ENCODE measurements at places on chromosomes 12 and 14.

DNA sequence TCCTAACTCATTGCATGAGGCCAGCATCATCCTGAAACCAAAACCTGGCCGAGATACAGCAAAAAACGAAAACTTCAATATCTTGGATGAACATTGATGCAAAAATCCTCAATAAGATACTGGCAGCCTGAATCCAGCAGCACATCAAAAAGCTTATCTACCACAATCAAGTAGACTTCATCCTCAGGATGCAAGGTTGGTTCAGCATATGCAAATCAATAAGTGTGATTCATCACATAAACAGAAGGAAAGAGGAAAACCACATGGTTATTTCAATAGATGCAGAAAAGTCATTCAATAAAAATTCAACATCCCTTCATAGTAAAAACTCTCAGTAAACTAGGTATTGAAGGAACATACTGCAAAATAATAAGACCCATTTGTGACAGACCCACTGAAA, 56.5 kb upstream of the PPFIA2 start:
- no peak for DNase-seq

GRCh38 chr14:71261206-71261605, 353.9 kb downstream of the PCNX1 start:
- no peak for DNase-seq

- peak; percentile 46 for DNase-seq
These were observed at the start of gene NCOR2 for GRCh38 chr12:124566997-124567672. NCOR2 (minus strand) TSS chr12:124567612; CDS start chr12:124495251, 72,361 bp downstream.

GRCh38 chr12:94925729-94926128, 77.8 kb downstream of the NDUFA12 start:
- DNase-seq, result no peak

GRCh38 chr14:89747126-89747525, 207.4 kb downstream of the EFCAB11 start:
- no peak for DNase-seq

- no peak for DNase-seq
These were observed 78.5 kb upstream of the SSTR1 start for GRCh38 chr14:38129192-38129591.

GRCh38 chr12:130009961-130010360, 106.1 kb upstream of the TMEM132D start:
- no peak for DNase-seq

- DNase-seq, result no peak
These were observed 360.5 kb downstream of the CACNA1C start for GRCh38 chr12:2413301-2413700.

DNA sequence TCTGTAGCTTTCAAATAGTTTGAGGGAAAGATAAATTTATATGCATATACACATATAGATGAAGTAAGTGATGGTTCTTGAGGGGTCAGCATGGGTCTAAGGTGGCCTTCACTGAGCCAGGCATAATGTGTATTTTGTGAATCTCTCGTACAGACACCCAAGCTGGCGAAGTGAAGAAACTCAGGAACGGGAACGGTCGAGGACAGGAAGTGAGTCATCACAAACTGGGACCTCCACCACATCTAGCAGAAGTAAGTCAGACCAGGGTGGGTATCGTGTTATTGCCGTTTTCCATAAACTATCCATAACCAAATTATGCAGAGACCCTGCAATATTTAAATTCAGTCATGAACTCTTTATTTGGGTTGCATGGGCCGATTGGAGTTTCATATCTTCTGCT, 15.4 kb upstream of the TNS2 start:
- no peak for DNase-seq

DNA sequence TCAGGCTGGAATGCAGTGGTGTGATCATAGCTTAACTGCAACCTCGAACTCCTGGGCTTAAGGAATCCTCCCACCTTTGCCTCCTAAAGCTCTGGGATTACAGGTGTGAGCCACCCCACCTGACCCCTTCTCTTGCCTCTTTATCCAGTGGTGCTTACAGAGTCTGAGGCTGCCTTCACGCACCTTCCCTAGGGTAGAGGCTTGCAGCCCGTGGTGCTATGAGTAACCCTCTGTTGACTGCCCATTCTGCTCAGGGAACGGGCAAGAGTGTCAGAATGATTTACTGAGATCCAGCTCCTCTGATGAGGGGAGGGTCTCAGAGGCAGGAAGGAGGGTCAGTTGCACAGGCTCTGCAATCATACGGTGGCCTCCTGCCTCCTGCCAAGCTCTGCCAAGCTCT, 125.1 kb upstream of the TBX3 start:
- no peak for DNase-seq

GRCh38 chr12:105562199-105562971, 231.9 kb downstream of the C12orf75 start:
- no peak for DNase-seq

DNA sequence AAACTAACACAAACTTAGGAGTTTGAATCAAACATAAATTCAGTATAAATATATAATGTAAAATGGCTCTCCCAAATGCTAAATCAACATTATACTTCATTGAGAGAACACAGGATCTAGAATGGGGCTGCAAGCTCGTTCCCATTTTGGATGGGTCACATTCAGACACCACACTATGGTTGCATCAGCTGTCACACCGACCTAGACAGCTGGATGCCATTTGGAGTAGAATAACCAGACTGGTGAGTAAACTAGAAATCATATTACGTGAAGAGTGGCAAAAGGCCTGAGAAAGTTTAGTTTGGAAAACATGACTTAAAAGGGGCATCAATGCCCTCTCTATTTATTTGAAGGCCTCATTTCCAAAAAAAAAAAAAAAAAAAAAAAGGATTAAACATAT, 430.4 kb downstream of the NPAS3 start:
- DNase-seq, result no peak

GRCh38 chr14:54814076-54814475, 88.5 kb downstream of the GCH1 start:
- DNase-seq, result no peak

DNA sequence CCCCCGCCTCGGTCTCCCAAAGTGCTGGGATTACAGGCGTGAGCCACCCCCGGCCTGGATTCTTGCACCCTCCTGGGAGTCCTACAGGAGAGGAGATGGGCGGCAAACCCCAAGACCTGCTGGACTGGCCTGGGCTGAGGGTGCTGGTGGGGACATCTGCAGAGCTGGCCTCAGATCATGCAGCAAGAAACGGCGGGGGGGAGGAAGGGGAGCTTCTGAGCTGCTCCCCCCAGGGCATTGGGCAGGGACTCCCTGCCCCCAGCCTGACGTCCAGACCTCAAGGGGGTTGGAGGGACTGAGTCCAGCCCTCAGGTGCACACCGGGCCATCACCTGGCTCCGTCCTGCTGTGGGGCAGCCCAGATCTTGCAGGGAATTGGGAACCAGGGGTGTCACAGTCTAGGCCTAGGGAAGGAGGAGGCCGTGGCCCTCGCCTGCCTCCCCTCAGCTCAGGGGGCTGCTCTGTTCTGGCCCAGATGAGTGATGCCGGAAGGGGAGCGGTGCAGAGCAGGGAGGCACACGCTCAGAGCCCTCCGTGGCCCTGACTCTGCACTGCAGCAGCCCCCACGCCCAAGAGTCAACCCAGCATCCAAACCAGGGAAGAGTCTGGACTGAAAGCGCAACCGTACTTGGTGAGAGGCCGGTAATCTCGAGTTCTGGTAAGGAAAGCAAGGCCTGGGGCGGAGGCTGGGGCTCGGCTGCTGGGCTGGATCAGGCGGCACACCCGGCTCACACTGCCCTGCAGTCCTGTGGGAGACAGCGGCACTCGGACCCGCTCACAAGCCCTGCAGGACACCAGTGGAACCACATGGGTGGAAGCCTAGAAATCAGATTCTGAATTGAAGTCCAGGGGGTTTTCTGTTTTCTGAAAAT, 8.9 kb upstream of the AMN start:
- no peak for DNase-seq

GRCh38 chr12:116880817-116881324, 370 bp downstream of the HRK start:
- DNase-seq, result peak; percentile 58

GRCh38 chr12:96711364-96711763, 195.7 kb upstream of the NEDD1 start:
- DNase-seq, result no peak

DNA sequence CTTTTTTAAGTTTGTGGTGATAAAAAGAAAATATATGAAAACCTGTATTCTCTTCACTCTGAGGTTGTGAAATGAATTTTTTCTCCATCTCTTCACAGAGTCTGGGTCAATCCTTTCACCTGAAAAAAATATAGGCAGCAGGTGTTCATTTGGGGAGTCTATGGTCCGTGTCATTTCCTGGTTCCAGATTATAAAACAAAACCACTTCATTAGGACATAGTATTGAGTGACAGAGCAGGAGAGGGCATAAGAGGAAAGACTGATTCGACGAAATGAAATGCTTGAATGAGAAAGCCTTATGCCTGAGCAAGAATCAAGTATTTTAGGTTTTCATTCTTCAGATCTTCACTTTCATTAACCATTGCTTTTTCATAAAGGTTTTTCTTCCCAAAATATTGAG, 51.8 kb upstream of the NUAK1 start:
- DNase-seq, result no peak

DNA sequence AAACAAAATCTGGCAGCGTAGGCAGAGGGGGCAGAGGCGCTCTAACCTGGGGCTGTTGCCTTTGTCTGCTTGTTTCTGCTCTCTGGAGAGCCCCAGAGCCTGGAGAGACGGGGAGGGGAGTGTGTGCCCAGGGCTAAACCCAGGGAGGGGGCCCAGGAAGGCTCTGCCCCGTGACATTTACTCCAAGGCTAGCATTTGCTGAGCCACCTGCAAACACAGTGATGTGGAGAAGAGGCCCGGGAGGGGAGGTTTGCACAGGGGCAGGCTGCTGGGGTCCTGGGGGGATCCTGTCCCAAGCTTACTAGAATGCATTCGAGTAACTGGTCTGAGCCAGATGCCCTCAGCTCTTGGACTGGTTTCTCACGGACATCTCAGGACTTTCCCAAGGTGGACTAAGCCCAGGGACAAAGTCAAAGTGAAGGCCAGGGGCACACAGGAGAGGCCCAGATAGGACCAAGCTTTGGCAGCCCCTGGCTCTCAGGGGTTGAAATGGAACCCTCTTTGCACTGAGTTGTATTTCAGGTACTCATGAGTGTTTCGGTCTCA, 12.0 kb downstream of the MEG3 start:
- DNase-seq, result no peak

DNA sequence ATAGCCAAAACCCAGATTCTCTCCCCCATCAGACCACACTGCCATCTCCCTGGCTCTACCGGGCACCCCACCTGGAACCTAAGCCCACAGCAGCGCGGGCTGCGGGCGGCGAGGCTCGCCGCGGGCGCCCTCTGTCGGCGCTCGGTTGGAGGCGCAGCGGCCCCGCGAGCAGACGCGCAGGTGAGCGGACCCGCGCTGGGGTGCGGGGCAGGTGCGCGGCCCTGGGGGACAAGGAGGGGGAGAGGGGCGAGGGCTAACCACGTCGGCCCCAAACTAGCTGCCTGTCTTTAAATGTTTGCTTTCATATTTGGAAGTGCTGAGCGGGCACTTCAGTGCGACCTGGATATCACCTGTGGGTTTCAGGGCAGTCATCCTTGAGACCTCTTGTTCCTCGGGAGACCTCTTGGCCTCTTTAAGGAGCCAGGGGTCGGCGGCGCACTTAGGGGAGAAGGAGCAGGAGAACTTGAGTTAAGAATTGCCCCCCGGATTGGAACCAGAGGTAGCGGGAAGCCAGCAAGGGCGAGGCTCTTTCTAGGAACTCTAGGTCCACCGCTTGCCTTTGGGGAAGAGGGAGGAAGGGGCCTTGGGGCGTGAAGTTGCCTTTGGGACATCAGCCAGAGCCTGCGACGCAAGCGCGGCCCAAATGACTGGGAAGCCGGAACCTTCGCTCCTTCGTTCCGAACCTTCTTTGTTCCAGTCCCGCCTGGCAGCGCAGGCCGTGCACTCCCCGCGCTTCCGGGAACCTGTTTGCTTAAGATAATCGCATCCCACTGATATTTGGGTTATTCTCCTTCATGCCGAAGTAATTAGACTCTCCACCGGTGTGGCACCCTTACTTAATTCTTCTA, 78.7 kb downstream of the NEDD1 start:
- DNase-seq, result no peak

GRCh38 chr14:65255583-65256461, 153.5 kb upstream of the MAX start:
- no peak for DNase-seq

- DNase-seq, result no peak
These were observed 58.7 kb downstream of the STX2 start for GRCh38 chr12:130780325-130780724.

DNA sequence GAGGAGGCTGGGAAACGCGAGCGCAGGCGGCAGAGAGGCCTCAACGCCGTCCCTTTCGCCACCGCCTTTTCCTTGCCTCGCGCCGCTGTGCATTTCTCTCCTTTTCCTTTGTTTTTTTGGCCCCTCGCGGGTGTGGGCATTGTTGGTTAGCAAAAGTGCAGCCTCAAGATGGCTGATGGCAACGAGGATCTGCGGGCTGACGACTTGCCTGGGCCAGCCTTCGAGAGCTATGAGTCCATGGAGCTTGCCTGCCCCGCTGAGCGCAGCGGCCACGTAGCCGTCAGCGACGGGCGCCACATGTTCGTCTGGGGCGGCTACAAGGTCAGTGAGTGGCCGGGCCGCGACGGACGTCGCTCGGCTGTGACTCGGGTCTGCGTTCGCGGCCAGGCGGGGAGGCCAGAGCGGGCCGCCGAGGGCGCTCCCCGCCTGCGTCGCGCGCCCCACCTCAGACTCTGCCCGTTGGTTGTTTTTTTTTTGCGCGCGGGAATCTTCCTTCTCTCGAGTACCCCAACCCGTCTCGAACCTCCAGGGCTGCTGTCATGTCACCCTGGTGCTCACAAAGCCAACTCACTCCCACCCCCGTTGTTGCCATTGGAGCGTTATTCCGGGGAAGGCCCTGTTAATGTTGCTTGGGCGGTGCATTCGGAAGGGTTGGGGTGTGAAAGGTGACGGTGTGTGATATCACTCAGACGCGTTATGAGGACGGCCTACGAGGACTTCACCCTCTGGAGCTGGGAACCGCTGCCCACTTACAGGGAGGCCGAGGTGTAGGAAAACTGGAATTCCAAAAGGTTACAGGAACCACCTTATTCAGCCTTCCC, 558 bp downstream of the KLHDC2 start:
- peak; percentile 34 for DNase-seq

DNA sequence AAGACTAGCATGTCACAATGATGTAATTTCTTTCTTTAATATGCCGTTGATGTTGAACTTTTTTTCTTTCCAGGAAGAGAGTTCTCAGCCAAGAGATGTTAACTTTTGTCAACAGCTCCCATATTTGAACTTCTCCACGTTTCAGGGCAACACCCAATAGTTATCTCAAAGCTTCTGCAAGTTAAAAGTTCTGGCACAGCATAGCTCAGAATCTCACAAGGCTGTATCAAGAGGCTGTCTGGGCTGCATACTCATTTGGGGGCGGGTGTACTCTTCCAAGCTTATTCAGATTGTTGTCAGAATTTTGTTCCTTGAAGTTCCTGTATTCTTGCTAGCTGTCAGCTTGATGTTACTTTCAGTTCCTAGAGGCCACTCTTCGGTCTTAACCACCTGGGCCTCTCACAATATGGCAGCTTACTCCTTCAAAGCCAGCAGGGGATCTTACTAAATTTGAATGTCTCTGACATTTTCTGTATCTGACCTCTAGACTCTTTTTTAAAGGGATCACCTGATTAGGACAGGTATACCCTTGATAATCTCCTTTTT, 38.9 kb downstream of the KCNC2 start:
- DNase-seq, result no peak

GRCh38 chr14:96634481-96634880, 132.3 kb downstream of the PAPOLA start:
- DNase-seq, result no peak

- no peak for DNase-seq
These were observed 70.7 kb downstream of the CMKLR1 start for GRCh38 chr12:108268397-108268796.
